Placental pericyte (primary cell): ENCODE measurements at places on chromosomes 13 and 19. TPM values are rescaled to one million over a fixed set of nuclear protein-coding genes. Genes with fewer than 3 reads are reported as not detected.

SIGLECL1 gene
- not detected in 2 replicates for total RNA-seq

ZNF560 gene
- 2.8 and 4.4 TPM in 2 replicates for total RNA-seq

STK24 gene
- 92.4 and 130 TPM in 2 replicates for total RNA-seq

MRPL54 gene
- total RNA-seq = 41.4 and 61.5 TPM in 2 replicates

APBA3 gene
- 24.1 and 27.8 TPM in 2 replicates for total RNA-seq

ZNF723 gene
- not detected in 2 replicates for total RNA-seq

CLPTM1 gene
- 56.9 and 71.7 TPM in 2 replicates for total RNA-seq

LMTK3 gene
- 0.14 TPM in 1 of 2 replicates, not detected in the other for total RNA-seq

KCNC3 gene
- not detected in 2 replicates for total RNA-seq

ZNF846 gene
- 4.8 and 7.7 TPM in 2 replicates for total RNA-seq

NKPD1 gene
- total RNA-seq = under 0.01 and 0.29 TPM in 2 replicates

UPF1 gene
- 60.4 and 76.5 TPM in 2 replicates for total RNA-seq

ZNF439 gene
- total RNA-seq = 1.3 and 4.0 TPM in 2 replicates

CCNE1 gene
- total RNA-seq = 5.3 and 8.6 TPM in 2 replicates

EBI3 gene
- total RNA-seq = 1.3 and 1.7 TPM in 2 replicates

NRTN gene
- total RNA-seq = 0.22 TPM in 1 of 2 replicates, not detected in the other

ZNF708 gene
- total RNA-seq = 3.3 and 4.0 TPM in 2 replicates

CYP4F8 gene
- total RNA-seq = not detected in 2 replicates
